ENCODE measurements at places on chromosomes 3 and 15. TPM values are rescaled to one million over a fixed set of nuclear protein-coding genes. Genes with fewer than 3 reads are reported as not detected.

SPINK8 gene
- not detected for total RNA-seq

CCDC39 gene
- not detected for total RNA-seq

CPNE4 gene
- total RNA-seq: not detected

GOLGA6B gene
- 0.49 TPM for total RNA-seq

POTEB3 gene
- total RNA-seq: not detected

AADACL2 gene
- not detected for total RNA-seq

GDPGP1 gene
- 7.3 TPM for total RNA-seq

ACSBG1 gene
- not detected for total RNA-seq

ALDH1L1 gene
- total RNA-seq: not detected

FBLN2 gene
- total RNA-seq: 0.11 TPM

ZNF592 gene
- 38.7 TPM for total RNA-seq

BCHE gene
- not detected for total RNA-seq

ITPKA gene
- not detected for total RNA-seq

TMEM207 gene
- not detected for total RNA-seq

FAM174B gene
- total RNA-seq: 5.5 TPM

TNNC1 gene
- 6.5 TPM for total RNA-seq

TLR9 gene
- total RNA-seq: 2.5 TPM

DOCK3 gene
- total RNA-seq: 1.5 TPM

EPHA6 gene
- total RNA-seq: not detected

CHDH gene
- total RNA-seq: 0.40 TPM

GRK7 gene
- total RNA-seq: 0.15 TPM

KCNMB2 gene
- not detected for total RNA-seq

WDR82 gene
- total RNA-seq: 160 TPM

CPLX3 gene
- total RNA-seq: 0.27 TPM

ATXN7 gene
- 204 TPM for total RNA-seq

CATSPER2 gene
- 12.3 TPM for total RNA-seq

CIDEC gene
- not detected for total RNA-seq

PIF1 gene
- total RNA-seq: 0.34 TPM

EFCC1 gene
- total RNA-seq: 0.19 TPM

TXNRD3 gene
- 4.3 TPM for total RNA-seq

KLF15 gene
- total RNA-seq: not detected

CRBN gene
- 125 TPM for total RNA-seq

RARB gene
- total RNA-seq: not detected

TPM1 gene
- 24.7 TPM for total RNA-seq

ARNT2 gene
- not detected for total RNA-seq

AGBL1 gene
- not detected for total RNA-seq

SLC12A8 gene
- 0.16 TPM for total RNA-seq

GOLGA6L7 gene
- not detected for total RNA-seq

THSD4 gene
- not detected for total RNA-seq

OXSR1 gene
- total RNA-seq: 35.9 TPM

Measured in naive thymus-derived CD4-positive, alpha-beta T cell (primary cell).